ENCODE measurements at places on chromosomes 12 and 14.
A peak's percentile ranks its signal among the peaks of the same experiment; 100 is the strongest.

DNA sequence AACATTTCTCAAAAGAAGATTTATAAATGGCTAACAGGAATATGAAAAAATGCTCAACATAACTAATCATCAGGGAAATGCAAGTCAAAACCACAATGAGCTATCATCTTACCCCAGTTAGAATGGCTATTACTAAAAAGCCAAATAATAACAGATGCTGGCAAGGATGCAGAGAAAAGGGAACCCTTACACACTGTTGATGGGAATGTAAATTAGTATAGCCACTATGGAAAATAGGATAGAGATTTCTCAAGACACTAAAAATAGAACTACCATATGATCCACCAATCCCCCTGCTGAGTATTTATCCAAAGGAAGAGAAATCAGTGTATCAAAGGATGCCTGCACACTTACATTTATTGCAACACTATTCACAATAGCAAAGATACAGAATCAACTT is 58.3 kb downstream of the GUCY2C start:
- H3K4me3 ChIP-seq: no peak overlapping the region
- no peak for DNase-seq
- H3K36me3 ChIP-seq: no peaks in the 10 kb centered on the region

DNA sequence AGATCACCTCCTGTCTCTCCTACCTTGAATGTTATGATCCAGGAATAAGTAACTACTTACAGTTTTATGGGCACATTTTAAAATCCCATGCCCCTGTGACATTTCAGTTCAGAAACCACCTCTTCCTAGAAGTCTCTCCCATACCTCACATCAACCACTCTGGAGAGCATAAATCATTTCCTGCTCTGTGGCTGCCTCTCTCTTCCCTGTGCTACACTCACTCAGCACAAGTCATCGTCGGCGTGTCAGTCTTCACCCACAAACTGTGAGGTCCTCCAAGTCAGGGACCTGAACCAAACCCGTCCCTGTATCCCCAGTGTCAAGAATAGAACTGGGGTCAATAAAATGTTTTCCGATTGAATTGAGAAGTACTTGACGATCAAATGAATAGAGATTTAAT is 863.3 kb downstream of the BCL11B start:
- H3K27me3 ChIP-seq: no peaks in the 10 kb centered on the region
- no peak for DNase-seq
- no peaks in the 10 kb centered on the region for H3K4me1 ChIP-seq
- no peak overlapping the region for H3K27ac ChIP-seq
- H3K4me3 ChIP-seq: no peak overlapping the region
- H3K36me3 ChIP-seq: no peaks in the 10 kb centered on the region

GRCh38 chr14:74838166-74838565 is 37.8 kb downstream of the PROX2 start:
- no peaks in the 10 kb centered on the region for H3K27me3 ChIP-seq
- H3K4me3 ChIP-seq: no peak overlapping the region
- peaks cover 67% of the 10 kb centered on the region for H3K4me1 ChIP-seq
- no peaks in the 10 kb centered on the region for H3K36me3 ChIP-seq
- peak overlapping the region; percentile 54 for H3K27ac ChIP-seq

GRCh38 chr12:5965950-5966383 is 20.9 kb upstream of the ANO2 start:
- no peaks in the 10 kb centered on the region for H3K27me3 ChIP-seq
- peak; percentile 45 for DNase-seq
- H3K4me3 ChIP-seq: no peak overlapping the region

DNA sequence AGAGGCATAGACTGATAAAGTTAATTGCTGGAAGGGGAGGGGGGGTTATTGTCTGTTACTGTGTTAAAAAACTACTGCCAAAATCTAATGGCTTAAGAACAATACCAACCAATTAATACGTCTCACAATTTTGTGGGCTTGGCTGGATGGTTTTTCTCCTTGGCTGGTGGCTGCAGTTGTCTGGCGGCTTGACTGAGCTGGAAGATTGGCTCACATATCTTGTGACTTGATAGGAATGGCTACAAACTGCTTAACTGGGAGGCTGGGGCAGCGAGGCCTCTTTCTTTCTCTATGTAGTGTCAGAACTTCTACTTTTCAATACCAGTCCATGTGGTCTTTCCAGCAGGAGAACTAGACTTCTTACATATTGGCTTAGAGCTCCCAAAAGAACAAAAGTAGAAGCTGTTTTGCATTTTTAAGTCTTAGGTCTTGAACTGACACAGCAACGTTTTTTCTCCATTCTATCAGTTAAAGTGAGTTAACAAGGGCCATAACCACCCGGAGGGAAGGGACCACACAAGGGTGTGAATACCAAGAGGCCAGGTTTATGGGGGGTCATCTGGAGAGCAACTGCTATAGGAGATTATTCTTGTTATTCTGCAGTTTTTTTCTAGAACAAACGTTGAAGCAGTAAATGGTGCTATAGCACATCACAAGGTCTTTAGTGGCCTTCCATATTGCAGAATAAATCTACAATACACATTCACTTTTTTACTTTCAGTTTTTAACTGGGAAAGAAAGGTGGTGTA is 46.9 kb downstream of the ZDHHC17 start:
- no peaks in the 10 kb centered on the region for H3K4me1 ChIP-seq
- no peak for DNase-seq
- no peaks in the 10 kb centered on the region for H3K27me3 ChIP-seq

- no peak overlapping the region for H3K4me3 ChIP-seq
- peak overlapping the region; percentile 93 for H3K27ac ChIP-seq
- no peaks in the 10 kb centered on the region for H3K27me3 ChIP-seq
- H3K4me1 ChIP-seq: peaks cover 52% of the 10 kb centered on the region
- no peaks in the 10 kb centered on the region for H3K36me3 ChIP-seq
Observed at GRCh38 chr12:108616941-108617858, 16.5 kb downstream of the SELPLG start.

DNA sequence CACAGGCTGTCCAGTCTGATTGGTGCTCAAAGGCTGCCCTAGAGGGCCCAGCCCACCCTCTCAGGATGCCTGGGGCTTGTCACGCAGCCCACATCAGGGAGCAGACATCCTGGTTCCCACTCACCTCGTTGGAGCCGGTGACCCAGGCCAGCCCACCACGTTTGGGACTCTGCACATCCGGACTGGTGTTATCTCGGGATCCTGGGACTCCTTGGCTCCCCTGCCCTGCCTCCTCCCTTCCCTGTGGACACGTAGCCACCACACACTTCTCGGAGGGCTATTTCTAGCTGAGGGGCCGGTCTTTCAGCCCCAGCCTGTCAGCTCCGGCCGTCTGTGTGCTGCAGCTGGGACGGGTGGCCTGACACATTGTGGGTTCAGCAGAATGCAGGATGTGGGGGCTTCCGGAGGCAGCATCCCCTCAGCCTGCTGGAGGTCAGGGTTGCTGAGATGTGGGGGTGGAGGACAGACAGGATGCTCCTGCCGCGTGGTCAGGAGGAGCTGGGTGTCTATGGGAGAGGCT is 12.8 kb upstream of the FGF23 start:
- no peak overlapping the region for H3K27ac ChIP-seq
- H3K27me3 ChIP-seq: peaks cover 11% of the 10 kb centered on the region
- no peak for DNase-seq
- H3K4me3 ChIP-seq: no peak overlapping the region

- DNase-seq: no peak
- H3K36me3 ChIP-seq: no peaks in the 10 kb centered on the region
- no peak overlapping the region for H3K27ac ChIP-seq
- H3K4me1 ChIP-seq: no peaks in the 10 kb centered on the region
- H3K4me3 ChIP-seq: no peak overlapping the region
Observed at GRCh38 chr12:48420039-48420775, 52.2 kb upstream of the ANP32D start.

DNA sequence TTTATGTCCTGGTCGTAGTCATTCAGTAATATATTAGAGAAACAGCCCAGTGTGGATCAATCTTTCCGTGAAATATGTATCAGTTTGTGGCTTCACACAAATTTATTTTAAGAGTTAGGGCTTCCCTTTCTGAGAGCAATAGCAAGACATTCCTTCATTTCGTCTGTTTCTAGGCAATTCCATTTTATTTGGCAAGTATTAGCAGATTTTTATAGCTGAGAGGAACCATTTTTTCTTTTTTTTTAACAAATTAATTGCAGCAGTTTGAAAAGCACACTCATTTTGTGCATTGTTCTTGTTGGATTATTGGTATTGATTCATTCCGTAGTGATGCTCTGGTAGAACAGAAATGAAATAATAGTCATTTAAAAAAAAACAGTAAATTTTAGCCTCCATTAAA is 132.9 kb downstream of the SRGAP1 start:
- no peak overlapping the region for H3K27ac ChIP-seq
- H3K27me3 ChIP-seq: no peaks in the 10 kb centered on the region
- no peak for DNase-seq
- H3K4me1 ChIP-seq: no peaks in the 10 kb centered on the region
- no peaks in the 10 kb centered on the region for H3K36me3 ChIP-seq
- H3K4me3 ChIP-seq: no peak overlapping the region

DNA sequence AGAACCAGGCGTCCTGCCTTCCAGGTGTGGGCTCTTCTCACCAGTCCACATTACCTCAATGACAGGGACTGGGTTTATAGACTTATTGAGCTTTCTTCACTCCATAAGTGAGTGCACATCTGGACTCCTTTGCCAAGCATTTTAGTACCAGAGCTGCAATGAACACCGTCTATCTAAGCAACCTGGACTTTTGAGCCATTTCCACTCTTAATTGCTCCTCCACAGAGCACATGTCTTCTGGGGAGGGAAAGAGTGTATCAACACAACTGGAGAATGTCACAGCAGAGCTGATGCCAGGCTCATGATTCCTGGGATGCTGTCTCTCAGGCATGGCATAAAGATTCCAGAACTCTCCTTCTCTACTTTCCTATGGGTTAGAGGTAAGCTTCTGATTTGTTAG is 43.0 kb upstream of the BDKRB2 start:
- DNase-seq: no peak
- H3K27me3 ChIP-seq: no peaks in the 10 kb centered on the region
- no peak overlapping the region for H3K4me3 ChIP-seq
- H3K4me1 ChIP-seq: no peaks in the 10 kb centered on the region
- H3K36me3 ChIP-seq: no peaks in the 10 kb centered on the region

- no peaks in the 10 kb centered on the region for H3K4me1 ChIP-seq
- H3K27me3 ChIP-seq: no peaks in the 10 kb centered on the region
- H3K27ac ChIP-seq: no peak overlapping the region
Observed at GRCh38 chr14:33847066-33847465, 103.8 kb downstream of the EGLN3 start.

DNA sequence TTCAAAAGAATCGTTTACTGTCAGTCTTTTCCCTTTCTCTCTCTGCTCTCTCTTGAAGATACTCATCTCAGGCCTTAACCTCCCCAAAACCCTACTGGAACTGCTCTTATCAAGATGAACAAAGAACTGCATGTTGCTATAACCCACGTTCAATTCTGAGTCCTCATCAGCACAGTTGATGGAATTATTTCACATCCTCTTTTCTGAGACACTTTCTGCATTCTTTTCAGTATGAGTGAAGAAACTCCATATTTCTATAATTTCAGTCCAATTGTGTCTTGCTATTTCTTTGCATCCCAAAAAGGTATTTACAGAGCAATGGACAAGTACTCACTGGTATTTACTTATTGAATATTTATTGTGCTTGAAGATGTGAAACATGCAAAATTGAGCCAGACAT is 160.1 kb upstream of the CPNE8 start:
- no peak for DNase-seq
- H3K4me1 ChIP-seq: no peaks in the 10 kb centered on the region
- H3K27me3 ChIP-seq: no peaks in the 10 kb centered on the region
- no peaks in the 10 kb centered on the region for H3K36me3 ChIP-seq
- H3K27ac ChIP-seq: no peak overlapping the region

GRCh38 chr14:79788346-79788745 is 423.0 kb downstream of the DIO2 start:
- no peaks in the 10 kb centered on the region for H3K27me3 ChIP-seq
- no peaks in the 10 kb centered on the region for H3K36me3 ChIP-seq
- no peak overlapping the region for H3K4me3 ChIP-seq
- DNase-seq: no peak
- no peaks in the 10 kb centered on the region for H3K4me1 ChIP-seq

GRCh38 chr12:108414021-108414420 is 74.9 kb upstream of the CMKLR1 start:
- H3K27me3 ChIP-seq: no peaks in the 10 kb centered on the region
- no peak overlapping the region for H3K27ac ChIP-seq

- H3K27me3 ChIP-seq: no peaks in the 10 kb centered on the region
- no peak overlapping the region for H3K27ac ChIP-seq
- H3K4me1 ChIP-seq: no peaks in the 10 kb centered on the region
- no peak overlapping the region for H3K4me3 ChIP-seq
- no peak for DNase-seq
- H3K36me3 ChIP-seq: peaks cover 7% of the 10 kb centered on the region
Observed at GRCh38 chr12:22059976-22060647, 14.1 kb downstream of the CMAS start.

GRCh38 chr12:80032946-80033345 is 66.4 kb upstream of the OTOGL start:
- H3K4me1 ChIP-seq: no peaks in the 10 kb centered on the region
- no peaks in the 10 kb centered on the region for H3K36me3 ChIP-seq
- no peak overlapping the region for H3K27ac ChIP-seq
- DNase-seq: no peak
- H3K27me3 ChIP-seq: no peaks in the 10 kb centered on the region
- no peak overlapping the region for H3K4me3 ChIP-seq

DNA sequence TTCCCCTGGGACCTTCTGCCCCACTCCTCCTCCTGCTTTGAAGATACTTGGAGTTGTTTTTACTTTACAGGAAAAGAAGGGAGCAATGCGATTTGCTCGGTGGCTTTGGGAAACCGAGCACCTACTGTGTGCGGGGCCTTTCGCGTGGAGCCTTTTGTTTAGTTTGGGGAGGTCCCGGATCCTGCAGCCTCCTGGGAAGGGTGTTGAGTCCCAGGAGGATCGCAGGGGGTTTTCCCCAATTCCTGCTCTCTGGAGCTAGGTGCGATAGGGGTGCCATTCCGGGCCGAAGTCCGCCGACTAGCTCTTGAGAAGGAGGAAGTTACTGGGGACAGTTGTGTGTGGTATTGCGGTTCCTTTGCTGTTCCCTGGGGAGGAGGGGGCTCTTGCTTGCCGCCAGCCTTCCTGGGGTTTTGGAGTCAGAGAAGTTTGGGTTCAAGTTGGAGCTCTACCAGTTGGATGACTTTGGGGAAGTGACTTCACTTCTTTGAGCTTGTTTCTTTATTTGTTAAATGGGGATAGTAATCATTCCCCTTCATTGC is 1.1 kb downstream of the BRI3BP start:
- peak; percentile 83 for DNase-seq
- H3K36me3 ChIP-seq: no peaks in the 10 kb centered on the region
- peaks cover 29% of the 10 kb centered on the region for H3K4me1 ChIP-seq
- H3K4me3 ChIP-seq: peak overlapping the region; percentile 98
- no peaks in the 10 kb centered on the region for H3K27me3 ChIP-seq

GRCh38 chr12:74541074-74541473 is 3.4 kb downstream of the ATXN7L3B start:
- no peak overlapping the region for H3K27ac ChIP-seq
- H3K36me3 ChIP-seq: peaks cover 25% of the 10 kb centered on the region
- H3K27me3 ChIP-seq: no peaks in the 10 kb centered on the region
- peaks cover 44% of the 10 kb centered on the region for H3K4me1 ChIP-seq
- no peak for DNase-seq

- no peaks in the 10 kb centered on the region for H3K27me3 ChIP-seq
- H3K4me3 ChIP-seq: no peak overlapping the region
- DNase-seq: no peak
Observed at GRCh38 chr12:9762369-9762768, 1.7 kb upstream of the CD69 start.

All from B cell (primary cell).